ENCODE measurements at places on chromosomes 3 and 15.

DNA sequence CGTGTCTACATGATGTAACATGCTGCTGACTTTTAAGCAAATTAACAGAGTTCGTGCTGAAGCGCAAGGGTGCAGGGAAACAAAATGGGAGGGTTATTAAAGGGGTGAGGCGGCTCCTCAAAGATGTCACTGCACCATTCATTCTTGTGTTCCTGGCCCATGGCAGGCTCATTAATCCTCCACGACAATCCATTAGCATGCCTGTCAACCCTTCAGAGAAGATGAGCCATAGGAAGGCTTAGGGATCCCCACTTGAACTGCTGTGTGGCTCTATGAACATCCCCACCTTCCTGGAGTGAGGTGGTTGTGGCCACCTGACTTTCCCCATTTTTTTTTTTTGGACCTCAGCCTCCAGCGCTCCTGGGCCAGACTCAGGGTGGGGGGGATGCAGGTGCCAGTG lies 45.8 kb downstream of the IGF1R start:
- DNase-seq: no peak

GRCh38 chr15:59707619-59708018 lies 18.5 kb upstream of the BNIP2 start:
- DNase-seq: no peak

DNA sequence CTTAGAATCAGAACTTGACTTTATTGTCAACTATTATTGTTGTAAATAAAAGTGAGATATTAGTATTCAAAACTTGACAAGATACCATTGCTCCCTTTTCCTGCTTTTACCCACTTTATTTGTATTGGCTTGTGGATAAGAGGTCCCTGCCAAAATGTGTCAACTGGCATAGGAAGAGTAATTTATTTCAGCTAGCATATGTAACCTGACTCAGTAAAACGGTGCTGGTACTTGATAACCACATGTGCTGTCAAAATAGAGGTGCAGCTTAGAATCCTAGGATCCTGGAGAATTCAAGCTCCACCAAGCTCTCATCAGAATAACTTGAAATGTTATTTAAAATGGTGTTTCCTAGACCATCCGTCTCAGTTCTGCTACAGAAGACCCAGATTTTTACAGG lies 90.2 kb upstream of the TGFBR2 start:
- no peak for DNase-seq

- no peak for DNase-seq
Measured at GRCh38 chr3:36489101-36489500, 108.8 kb downstream of the STAC start.

GRCh38 chr15:86935841-86936240 lies 856.2 kb downstream of the AGBL1 start:
- no peak for DNase-seq

DNA sequence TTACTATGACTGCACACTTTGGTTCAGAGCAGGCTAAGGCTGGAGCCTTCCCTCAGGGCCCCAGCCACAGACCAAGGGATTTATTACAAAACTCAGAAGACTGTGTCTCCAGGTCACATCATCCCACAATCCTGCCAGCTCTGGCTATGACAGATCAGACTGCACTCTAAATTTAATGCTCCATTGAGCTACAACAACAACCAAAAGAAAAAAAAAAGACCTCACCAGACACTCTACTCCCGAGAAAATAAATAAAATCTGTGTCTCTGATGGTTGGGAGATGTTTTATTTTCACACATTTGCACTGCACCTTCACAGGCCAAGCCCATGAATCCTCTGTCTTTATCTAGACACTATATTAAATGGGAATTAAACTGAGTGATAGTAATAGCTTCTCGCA lies 50.8 kb upstream of the CTNNB1 start:
- DNase-seq: no peak

- no peak for DNase-seq
Measured at GRCh38 chr3:47000198-47000815, 20.8 kb downstream of the NBEAL2 start.

DNA sequence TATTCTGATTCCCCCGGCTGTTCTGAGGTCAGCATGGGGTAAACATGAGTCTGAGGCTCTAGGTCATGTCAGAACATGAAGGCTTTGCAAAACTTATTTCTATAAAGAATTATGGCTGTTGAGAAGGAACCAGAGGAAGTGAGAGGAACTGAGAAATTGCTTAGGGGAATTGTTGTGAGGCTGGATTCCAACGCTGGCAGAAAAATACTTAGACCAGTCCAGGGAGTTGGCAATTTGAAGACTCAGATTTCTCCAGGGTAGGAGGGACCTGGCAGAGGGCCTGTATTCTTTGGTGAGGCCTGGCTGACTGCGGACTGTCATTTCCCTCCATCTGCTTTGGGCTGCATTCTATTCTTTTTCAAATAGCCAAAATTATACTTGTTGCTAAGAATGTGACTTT lies 155.5 kb downstream of the PLD1 start:
- no peak for DNase-seq

- DNase-seq: no peak
Measured at GRCh38 chr15:90046911-90047392, 45.8 kb downstream of the ZNF710 start.

DNA sequence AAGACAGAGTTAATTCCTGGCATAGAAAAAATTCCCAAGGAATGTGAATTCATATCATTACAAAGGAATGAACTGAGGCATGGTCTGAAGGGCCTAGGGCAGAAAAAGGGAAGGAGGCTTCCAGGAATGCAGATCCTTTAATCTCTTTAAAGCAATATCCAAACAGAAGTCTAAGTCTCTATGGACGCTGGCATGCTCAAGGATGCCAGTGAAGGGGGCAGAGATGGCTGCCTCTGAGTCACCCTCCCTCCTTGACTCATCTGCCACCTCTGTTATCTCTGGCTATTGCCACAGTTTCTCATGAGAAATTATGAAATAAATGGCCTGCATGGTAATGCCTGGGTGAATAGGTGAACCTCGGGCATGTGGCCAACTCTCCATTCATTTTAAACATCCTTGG lies 96.3 kb upstream of the BCL6 start:
- DNase-seq: no peak

- DNase-seq: no peak
Measured at GRCh38 chr15:41599061-41599460, 40.0 kb downstream of the TYRO3 start.

- no peak for DNase-seq
Measured at GRCh38 chr3:49871531-49872153, 1.9 kb upstream of the CAMKV start.

- no peak for DNase-seq
Measured at GRCh38 chr3:183698756-183699155, 1.2 kb downstream of the YEATS2 start.

DNA sequence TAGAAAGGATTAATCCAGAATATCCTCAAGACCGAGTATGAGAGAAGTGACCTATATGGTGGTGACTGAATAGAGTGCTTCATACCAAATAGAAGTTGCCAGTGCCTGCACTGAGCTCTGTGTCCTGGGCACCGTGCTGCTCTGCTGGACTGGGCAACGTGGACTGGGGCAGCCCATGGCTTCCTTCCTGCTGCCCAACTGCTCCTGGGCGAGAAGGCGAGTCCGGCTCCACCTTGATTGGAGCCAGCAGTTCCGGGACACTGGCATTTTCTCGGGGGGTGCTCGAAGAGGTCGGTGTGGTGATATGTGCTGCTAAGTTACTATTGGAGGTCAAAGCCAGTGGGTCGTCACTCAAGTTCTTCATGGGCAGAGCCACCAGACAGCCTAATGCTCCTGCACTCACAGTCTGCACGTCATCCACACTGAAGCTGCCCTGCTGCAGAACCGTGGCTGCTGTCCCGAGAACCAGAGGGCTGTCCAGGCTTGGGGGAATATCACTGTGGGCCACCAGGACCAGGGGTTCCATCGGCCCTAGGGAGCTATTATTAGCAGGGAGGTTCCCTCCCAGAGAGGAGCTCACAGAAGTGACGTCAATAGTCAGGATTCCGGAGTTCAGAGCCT lies 14.1 kb downstream of the ZXDC start:
- no peak for DNase-seq

DNA sequence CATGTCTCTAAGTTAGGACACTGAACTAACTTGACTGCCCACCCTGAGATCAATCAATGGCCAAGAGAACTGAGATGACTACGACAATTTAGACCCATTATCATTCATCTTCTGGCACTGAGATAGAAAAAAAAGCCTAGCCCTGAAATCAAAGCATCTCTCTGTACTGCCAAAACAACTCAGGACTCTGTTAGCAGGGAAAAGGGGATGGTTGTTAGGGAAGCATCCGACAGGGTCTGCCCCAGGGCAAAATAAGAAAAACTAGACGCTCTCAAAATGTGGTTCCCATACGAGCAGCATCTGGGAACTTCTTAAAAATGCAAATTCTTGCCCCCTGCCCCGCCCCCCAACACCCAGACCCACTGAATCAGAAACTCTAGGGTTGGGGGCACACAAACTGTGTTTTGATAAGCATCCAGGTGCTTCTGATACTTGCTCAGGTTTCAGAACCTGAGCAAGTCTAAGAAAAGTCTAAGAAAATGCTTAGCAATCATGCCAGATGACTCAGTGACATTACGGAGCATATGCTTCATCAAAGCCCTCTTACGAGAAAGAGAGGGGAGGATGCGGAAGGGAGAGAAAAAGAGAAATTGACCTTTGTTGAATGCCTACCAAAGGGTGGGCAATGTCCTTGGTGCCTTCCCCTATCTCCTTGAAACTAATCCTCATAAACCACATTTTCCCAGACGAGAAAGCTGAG lies 172.8 kb upstream of the HES1 start:
- no peak for DNase-seq

DNA sequence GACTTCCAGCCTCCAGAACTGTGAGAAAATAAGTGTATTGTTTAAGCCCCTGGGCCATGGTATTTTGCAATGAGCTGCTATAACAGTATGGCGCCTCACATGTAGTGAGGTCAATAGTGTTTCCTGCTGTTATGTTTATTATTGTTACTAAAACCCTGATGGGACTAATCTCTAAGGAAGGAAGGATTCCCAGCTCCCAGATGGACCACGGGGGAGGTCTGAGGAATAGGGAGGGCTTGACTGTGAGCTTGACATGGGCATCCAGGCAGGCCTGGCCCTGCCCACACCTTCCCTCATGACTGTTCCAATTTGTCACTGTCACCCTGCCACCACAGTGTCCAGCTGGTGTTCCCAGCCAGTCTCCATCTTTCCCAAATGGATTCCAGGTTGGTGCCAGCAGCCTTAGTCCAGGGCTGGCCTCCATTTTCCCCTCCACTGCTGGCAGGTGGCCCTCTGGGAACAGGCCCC lies 14.5 kb upstream of the SLC41A3 start:
- no peak for DNase-seq

GRCh38 chr3:144242747-144243146 lies 271.1 kb downstream of the DIPK2A start:
- DNase-seq: no peak

DNA sequence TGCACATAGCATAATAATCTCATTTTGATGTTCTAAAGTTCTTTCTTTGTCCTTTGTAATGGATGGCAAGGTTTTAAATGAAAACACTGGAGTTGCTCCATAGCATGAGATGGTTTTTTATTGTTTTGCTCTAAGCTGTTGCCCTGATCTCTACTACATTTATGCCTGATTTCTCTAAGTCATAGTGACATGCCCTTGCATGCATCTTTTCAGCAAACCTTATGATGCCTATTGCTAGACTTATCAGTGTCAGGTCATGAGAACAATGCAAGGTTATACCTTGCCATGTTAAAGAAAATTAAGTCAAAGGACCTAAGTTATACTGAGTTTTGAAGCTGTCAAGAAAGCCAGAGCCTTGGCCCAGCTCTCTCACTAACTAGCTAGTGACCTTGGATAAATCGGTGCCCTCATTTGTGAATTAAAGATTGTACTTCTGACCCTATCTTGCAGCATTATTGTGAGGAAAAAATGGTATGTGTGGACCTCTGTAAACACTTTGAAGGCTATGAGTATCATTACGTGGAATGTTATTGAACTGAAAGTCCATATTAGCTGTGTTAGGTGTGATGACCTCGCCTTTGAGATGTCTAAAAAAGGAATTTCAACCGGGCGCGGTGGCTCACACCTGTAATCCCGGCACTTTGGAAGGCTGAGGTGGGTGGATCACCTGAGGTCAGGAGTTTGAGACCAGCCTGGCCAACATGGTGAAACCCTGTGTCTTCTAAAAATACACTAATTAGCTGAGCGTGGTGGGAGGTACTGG lies 256.4 kb upstream of the UBE2E1 start:
- DNase-seq: no peak

- no peak for DNase-seq
Measured at GRCh38 chr3:55042591-55042990, 114.7 kb upstream of the LRTM1 start.

- no peak for DNase-seq
Measured at GRCh38 chr3:148922467-148922866, 57.4 kb downstream of the CPA3 start.

DNA sequence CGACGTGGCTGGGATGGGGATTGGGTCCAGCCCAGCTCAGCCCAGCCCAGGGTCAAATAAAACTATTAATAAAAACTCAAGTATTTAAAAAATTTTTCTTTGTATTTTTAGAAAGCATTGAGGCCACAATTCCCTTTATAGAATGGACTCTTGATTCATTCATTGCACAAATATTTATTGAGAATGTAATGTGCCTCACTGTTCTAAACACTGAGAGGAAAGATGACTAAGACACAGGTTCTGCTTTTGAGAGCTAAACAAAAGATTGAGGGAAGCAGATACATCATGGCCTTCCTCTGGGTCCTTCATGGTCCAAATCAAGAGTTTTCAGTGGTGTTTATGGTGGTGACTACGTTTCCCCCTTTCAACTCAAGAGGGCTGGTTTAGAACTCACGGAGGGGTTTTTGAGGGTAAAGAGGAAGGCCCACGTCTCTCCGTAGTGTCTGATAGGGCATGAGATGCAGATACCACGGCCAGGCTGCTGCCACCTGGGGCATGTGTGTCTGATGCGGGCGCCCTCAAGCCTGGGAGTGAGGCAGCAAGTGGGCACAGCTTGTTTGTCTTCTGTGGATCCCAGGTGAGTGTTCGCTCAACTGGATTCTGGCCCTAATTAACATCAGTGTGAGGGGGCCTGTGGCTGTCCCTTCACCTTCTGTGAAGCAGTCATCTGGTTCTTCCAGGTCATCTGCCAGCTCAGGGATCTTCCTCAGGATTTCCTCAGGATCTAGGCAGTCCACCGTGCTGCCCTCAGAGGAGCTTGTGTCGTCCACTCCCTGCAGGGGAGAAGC lies 73.5 kb upstream of the SCN5A start:
- DNase-seq: no peak

Measured in activated T-helper 1 cell treated with anti-CD3 and anti-CD28 coated beads, Interleukin-2, amount 50 U/mL, for 16 hours (primary cell).